Daoy (cell line): ENCODE measurements at places on chromosomes 6 and 20.

- no peak for DNase-seq
Observed at GRCh38 chr6:16803294-16804200, 42.3 kb upstream of the ATXN1 start.

DNA sequence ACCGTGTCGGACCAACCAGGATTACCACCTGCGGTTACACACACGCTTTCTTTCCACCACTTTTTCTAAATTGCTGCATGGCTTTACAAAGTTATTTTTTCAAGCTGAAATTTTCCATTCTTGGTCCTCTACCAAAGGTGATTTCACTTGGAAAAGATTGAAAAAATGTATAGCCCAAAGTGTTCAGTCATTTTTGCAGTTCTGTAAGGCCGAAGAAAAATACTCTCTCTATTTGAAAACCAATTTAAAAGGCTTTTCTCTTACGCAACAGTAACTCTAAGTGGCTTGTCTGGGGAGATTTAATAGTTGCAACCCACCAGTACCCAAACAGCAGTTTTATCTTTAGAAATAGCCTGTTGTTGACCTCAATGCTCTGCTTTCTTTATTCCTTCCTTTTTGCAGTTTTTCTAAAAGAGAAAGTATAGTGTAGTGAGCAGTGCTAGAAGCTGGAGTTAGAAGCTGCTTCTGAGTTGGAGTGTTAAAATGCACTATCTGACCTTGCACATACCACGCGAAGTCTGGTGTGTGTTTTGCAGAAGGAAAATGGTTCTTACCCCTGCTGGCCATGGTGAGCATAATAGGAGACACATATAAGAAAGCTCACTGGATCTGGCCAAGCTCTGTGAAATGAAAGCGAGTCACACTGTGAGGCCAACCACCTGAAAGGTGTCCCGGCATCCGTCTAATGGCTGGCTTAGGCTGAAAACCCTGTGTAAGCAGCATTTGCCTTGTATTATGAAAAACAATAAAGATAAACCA, 271.6 kb upstream of the PRND start:
- DNase-seq, result no peak

DNA sequence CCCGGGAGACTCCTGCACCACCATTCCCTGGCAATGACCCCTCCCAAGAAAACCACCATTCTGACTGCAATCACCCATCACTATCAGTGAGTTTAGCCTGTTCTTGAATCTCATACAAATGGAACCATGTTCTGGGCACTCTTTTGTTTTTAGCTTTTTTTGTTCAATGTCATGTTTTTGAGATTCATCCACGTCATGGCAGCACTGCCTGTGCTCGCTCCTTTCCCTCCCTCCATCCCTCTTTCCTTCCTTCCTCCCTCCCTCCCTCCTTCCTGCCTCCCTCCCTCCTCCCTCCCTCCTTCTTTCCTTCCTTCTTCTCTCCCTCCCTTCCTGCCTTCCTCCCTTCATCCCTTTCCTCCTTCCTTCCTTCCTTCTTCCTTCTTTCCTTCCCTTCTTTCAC, 44.4 kb upstream of the PMEPA1 start:
- no peak for DNase-seq

DNA sequence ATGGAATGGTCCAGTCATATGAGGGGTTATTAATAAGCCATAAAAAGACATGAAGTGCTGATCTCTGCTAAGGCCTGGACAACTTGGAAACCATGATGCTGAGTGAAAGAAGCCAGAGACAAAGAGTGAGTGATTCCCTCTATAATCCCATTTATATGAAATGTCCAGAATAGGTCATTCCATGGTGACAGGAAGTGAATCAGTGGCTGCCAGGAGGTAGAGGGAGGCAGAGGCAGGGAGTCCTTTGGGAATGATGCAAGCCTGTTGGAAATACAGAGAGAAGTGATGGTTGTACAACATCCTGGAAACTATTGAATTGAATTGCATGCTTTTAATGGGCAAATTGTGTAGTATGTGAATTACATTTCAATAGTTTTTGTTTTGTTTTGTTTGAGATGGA, 26.4 kb downstream of the ANKRD60 start:
- DNase-seq, result no peak

- no peak for DNase-seq
Observed at GRCh38 chr20:57725636-57726035, 15.8 kb upstream of the PMEPA1 start.

GRCh38 chr6:63493557-63493956, 78.7 kb upstream of the LOC128125822 start:
- no peak for DNase-seq

DNA sequence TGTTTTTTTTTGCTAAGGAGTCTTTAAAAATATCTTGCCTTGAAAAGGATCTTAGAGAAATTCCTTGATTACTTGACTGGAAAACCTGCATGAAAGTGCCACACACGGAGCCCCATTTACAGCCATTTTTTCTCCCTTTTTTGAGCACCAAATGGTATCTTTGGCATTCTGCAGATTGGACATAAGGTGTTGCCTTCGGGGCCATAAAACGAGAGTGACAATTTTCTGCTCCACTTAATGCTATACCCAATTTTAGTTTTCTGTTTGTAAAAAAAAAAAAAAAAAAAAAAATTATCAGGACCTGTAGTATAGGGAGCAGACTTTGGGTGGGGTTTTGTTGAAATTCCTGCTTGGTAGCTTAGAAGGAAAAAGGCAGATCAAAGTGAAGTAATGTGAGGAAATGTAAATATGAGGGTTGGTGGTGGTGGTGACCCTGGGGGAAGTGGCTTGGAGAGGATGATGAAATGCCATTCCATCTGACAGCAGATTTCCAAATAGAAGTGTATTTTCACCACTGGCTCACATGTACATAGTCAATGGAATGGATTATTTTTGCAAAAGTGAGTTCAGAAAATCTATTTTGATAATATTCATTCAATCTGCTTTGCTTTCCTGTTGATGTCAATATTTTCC, 212.1 kb upstream of the SOX4 start:
- DNase-seq, result peak; percentile 16

- DNase-seq, result peak; percentile 9
Observed at GRCh38 chr20:7856756-7857155, 83.5 kb downstream of the HAO1 start.

DNA sequence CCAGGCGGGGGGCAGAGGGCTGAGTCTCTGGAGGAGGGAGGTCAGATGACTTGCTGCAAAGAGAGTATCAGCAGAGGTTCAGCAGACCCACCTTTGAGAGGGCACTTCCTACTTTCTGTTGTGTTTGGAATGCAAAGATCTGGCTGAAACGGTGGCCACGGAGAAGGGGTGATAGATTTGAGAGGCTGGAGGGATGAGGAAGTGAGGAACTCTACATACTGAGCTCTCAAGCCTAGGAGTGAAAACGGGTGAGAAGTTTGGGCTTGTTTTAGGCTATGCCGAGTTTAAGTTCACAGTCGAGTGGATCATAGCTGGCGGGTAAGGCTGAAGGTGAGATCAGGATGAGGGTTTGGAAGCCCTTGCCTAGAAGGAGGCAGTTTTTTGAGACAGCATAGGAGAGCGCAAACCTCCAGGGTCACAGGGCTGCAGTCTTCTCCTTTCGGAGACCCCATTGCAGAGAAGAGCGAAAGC, 477 bp upstream of the ITPA start:
- no peak for DNase-seq

GRCh38 chr20:57388953-57389694, 2.1 kb upstream of the RBM38 start:
- peak; percentile 68 for DNase-seq

DNA sequence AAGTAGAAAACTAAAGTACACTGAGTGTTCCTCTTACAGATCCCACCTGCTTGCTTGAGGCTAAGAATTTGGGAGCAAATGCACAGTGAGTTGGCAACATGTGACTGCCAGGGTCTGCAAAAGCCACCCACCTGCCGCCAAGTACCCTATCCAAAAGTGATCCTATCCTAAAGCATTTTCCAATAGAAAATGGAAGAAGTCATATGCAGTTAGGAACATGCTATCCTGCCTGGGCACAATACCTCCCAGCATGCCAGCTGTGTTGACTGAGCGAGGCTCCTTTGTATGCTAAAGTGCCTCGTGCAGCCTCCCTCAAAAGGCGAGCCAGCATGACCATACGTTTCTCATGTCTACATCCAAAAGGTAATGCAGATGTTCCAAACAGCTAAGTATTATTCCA, 52.7 kb downstream of the TRAF3IP2 start:
- DNase-seq, result no peak

GRCh38 chr6:101760843-101761621, 367.5 kb downstream of the GRIK2 start:
- DNase-seq, result no peak

DNA sequence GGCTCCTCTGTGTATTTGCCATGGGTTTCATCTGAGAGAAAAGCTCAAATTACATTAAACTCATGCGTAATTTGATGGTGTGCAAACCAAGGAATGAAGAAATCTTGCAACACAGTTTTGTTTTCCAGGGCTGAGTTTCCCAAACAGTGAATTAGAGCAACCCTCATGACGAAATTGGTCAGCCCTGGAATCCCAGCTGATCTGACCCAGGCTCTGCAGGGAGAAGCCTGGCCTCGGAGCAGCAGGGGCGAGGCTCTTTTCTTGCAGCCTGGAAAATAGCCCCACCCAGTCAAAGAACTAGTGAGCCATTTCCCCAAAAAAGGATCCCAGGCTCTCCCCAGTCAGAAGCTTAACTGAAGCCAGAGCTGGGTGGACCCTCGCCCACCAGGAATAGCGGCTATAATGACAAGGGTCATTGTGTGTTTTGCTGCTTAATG, 107.3 kb upstream of the SNX9 start:
- DNase-seq, result no peak

DNA sequence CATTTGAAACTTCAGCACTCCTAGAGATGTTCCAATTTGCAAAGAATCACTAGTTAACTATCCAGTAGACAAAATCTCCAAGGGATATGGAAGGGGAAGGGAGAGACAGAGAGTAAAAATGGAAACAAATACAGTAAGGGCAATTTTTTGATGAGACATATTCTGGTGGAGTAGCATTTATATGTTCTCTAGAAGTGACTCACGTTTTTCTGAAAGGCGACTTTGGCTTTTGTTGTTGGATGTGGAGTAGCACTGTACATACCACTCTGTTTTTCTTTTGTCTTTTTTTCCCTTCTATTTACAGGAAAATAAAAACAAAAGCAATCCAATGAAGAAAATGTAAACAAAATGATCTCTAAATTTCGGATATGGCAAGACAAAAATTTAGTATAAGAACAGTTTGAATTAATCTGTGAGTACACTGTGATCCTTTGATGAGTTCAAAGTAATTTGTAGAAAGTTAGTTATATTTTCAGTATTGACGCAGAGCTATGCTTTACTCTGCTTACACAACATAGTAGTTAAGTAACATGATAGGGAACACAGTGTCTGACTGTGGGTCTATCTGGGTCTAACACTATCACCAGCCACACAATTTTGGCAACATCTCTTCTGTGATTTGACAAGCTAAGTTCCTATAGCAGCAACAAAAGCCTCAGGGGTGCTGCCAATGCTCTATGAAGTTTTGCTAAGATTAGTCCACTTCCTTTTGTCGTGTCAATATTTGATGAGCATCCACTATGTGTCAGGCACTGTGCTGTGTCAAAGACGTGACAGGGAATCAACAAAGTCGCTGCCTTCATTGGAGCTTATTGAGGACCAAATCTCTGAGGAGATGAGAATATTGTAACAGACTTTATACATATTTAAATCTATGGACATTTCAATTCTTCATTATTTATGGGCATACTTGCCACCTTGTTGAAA, 27.3 kb upstream of the TAGAP start:
- DNase-seq, result no peak

- peak; percentile 9 for DNase-seq
Observed at GRCh38 chr20:10971096-10971495, 297.3 kb upstream of the JAG1 start.

- no peak for DNase-seq
Observed at GRCh38 chr6:86963352-86963751, 26.0 kb downstream of the HTR1E start.
